ENCODE measurements at places on chromosomes 7 and 10. TPM values are rescaled to one million over a fixed set of nuclear protein-coding genes. Genes with fewer than 3 reads are reported as not detected.

GRCh38 chr7:42107484-42108240, 129.3 kb downstream of the GLI3 start:
- H3K4me3 ChIP-seq = no peak overlapping the region
- H3K27me3 ChIP-seq = no peaks in the 10 kb centered on the region
- no peaks in the 10 kb centered on the region for H3K36me3 ChIP-seq
- peaks cover 47% of the 10 kb centered on the region for H3K4me1 ChIP-seq
- H3K27ac ChIP-seq = no peak overlapping the region
- DNase-seq = no peak

DNA sequence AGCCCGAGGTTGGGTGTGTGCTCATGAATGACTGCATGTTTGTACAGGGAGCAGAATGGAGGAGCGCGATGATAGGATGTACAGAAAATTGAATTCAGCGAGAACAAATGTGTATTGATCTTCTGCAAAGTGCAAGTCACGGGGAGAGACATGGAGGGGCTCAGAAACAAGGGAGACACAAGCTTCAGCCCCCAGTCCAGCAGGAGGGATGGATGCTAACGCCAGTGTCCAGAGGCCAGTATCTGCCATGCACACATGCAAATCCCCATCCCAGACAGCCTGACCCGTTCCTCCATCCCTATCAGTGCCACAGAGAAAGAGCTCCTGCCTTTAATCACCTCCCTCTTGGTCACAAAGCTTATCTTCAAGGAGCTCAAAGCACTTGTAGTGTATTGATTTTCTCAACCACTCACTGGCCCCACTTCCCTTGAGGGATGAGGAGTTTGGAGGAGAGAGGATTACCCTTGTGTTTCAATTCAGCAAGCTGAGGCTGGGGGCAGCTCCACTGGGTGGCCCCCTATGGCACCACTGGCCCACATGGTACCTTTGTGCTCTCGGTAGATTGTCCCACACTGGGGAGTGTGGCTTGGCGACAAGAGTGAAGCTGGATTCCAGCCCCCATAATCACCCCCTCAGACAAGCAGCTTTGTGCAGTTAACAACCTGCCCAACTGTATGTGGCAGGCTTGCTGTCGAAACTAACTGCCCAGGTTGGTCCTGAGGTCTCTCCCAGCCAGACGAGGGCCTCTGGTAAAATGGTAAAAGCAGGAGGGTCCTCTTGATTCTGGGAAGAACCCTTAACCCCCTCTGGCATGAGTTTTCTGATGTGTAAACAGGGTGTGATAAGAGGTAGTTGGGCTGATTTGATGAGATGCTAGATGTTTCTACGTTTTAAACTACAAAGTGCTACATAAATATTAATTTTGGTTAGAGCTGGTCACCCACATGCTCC, 151.6 kb upstream of the UNC5B start:
- no peaks in the 10 kb centered on the region for H3K27me3 ChIP-seq
- no peaks in the 10 kb centered on the region for H3K36me3 ChIP-seq
- H3K27ac ChIP-seq = no peak overlapping the region

- no peak overlapping the region for H3K4me3 ChIP-seq
- H3K27me3 ChIP-seq = no peaks in the 10 kb centered on the region
- H3K36me3 ChIP-seq = no peaks in the 10 kb centered on the region
- H3K4me1 ChIP-seq = no peaks in the 10 kb centered on the region
- no peak for DNase-seq
- H3K27ac ChIP-seq = no peak overlapping the region
These were observed 135.2 kb downstream of the INHBA start for GRCh38 chr7:41567731-41568114.

DNA sequence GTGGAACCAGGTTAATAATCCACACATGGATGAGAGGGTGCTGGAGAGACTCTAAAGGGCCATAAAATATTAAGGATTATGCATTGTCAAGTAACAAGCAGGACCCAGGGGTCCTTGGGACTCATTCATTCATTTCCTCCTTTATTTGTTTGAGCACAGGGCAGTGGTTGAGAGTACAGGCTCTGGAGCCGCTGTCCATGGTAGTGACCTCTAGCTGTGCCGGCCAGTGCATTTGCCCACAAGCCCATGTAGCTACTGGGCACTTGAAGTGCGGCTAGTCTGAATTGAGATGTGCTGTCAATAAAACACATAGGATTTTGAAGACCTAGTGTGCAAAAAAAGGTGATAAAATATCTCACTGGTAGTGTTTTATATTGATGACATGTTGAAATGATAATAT, 137.6 kb downstream of the C10orf105 start:
- no peak overlapping the region for H3K4me3 ChIP-seq
- no peak overlapping the region for H3K27ac ChIP-seq
- H3K27me3 ChIP-seq = no peaks in the 10 kb centered on the region
- no peaks in the 10 kb centered on the region for H3K4me1 ChIP-seq
- DNase-seq = peak; percentile 43
- no peaks in the 10 kb centered on the region for H3K36me3 ChIP-seq

GRCh38 chr10:31146491-31147209, 115.0 kb upstream of the ZNF438 start:
- peak overlapping the region; percentile 31 for H3K4me3 ChIP-seq
- no peaks in the 10 kb centered on the region for H3K36me3 ChIP-seq

DNA sequence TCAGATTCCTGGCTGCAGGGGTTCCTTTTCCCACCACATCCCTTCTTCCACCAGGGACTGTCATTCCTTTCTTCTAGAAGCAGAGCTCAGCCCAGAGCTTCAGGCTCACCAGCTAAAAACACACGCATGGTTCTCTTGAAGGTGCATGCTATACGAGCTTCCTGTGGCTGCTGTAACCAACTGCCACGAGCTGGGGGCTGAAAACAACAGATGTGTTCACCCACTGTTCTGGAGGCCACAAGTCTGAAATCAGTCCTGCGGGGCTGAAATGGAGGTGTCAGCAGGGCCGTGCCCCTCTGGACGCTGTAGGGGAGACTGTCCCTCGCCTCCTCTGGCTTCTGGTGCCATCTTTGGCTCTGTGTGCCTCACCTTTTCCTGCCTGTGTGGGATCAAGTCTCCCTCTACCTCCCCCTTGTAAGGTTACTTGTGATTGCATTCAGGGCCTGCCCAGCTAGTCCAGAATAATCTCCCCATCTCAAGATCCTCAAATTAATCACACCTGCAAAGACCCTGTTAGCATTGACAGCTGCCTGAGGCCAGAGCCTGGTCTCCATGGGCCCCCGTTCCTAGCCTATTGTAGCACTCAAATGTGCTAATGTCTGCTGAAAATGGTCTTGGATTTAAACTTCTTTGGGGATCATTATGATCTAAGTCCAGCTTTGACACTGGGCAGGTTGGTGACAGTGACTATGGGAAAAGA, 13.7 kb downstream of the RAB19 start:
- H3K27me3 ChIP-seq = no peaks in the 10 kb centered on the region
- H3K4me1 ChIP-seq = no peaks in the 10 kb centered on the region
- H3K27ac ChIP-seq = no peak overlapping the region

GRCh38 chr7:101255796-101256195, 10.9 kb upstream of the FIS1 start:
- no peaks in the 10 kb centered on the region for H3K36me3 ChIP-seq
- DNase-seq = no peak
- H3K4me3 ChIP-seq = no peak overlapping the region
- peaks cover 3% of the 10 kb centered on the region for H3K4me1 ChIP-seq
- H3K27me3 ChIP-seq = no peaks in the 10 kb centered on the region
- H3K27ac ChIP-seq = no peak overlapping the region

Gene CABCOCO1
- polyA plus RNA-seq = not detected

All from heart left ventricle (tissue), 16 donors.